Hippocampal formation (tissue), 2 donors: ENCODE measurements at places on chromosomes 3 and 15.

GRCh38 chr3:183396662-183397391 lies 31.6 kb downstream of the MCF2L2 start:
- DNase-seq, result no peak

- no peak for DNase-seq
Observed at GRCh38 chr3:141576744-141577052, 89.9 kb downstream of the RASA2 start.

DNA sequence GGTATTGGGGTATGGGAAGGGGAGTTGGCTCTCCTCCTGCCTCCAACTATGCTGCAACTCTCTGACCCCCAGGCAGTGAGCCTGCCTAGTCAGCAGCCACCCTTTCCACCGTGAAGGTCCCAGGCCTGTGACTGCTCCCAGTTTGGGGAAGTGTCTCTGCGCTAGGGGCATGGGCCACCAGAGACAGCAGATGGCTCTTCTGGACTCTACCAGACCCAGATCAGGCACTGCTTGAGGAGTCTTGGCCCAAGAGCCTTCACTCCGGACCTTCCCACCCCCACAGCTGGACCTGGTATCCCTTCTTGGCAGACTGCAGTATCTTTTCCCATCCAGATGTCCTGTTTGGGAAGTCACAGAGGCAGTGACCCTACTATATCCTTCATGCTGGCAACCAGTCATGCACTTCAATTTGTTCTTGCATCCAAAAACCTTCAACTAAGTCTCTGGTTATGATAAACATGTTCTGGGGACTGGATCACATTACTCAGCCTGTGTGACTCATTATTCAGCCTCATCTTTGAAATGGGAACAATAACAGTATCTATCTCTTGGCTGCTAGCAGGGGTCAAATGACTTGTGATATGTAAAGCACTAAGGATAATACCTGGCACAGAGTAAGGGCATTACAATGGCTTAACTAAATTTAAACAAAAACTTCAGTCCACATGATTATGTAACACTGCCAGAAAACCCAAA lies 62.7 kb downstream of the POMGNT2 start:
- no peak for DNase-seq

DNA sequence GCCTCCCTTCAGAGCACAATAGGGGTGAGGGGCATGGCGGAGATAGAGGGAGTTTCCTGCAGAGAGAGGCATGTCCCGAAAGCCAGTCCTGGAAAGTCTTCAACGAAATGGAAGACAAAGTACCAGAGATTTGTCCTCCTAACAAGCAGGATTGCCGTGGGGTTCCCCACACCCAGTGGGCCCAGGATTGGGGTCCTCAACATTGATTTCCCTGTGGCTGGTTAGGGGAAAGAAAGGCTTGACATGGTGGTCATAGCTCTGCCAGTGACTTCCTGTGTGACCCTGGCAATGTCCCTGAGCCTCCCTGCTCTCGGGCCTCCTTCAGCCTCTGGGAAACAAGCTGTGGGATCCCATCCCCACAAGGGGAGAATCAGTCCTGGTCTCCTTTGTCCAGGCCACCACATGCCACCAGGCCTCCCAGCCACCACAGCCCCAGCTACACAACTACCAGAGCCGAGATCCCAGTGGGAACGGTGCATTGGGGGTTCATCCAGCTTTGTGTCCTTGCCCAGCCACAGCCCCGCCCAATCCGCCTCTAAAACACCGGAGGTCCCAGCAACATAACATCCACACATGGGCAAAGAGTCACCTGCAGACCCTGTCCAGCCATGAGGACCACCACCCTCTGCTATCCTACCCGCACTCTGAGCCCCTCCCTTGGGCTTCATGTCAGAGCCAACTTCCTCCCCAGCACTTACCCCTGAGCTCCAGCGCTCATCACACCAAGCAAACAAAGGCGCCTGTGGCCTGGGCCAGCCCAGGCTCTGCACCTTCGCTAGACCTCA lies 63.0 kb downstream of the ADAMTS17 start:
- no peak for DNase-seq

DNA sequence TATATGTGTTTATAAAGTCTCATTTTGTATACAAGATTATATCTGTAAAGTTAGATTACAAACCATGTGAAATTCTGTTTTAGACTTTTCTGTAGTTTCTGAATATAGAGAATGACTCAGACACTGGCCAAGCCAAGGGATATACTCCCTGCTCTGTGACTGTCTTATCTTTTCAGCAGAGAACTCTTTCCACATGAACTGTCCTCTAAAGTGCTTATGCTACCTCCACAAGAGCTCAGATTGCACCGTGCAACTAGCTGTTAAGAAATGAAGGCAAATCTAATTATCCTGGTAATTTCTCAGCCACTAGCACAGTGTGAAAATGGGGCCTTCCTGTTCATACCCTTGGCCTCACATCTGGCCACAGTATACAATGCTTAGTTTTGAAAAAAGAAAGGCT lies 44.3 kb upstream of the CPNE4 start:
- DNase-seq, result no peak

DNA sequence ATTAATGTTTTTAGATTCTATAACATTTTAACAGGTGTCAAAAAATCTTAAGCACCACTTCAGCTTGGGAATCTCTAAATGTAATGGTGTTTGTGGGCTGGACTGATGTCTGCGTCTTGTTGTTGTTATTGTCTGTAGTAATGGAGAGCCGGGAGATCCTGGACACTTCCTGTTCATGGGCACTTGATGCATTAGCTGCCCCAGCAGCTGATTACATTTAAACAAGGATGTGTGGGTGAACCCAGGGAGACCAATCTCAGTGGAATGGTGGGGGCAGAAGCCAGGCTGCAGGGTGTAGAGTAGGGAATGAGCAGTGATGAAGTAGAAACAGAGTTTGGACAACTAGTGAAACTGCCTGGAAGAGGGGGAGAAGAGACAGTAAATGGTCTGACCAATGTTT lies 7.8 kb downstream of the CCR5AS start:
- DNase-seq, result no peak

- no peak for DNase-seq
Observed at GRCh38 chr15:73313861-73314260, 54.9 kb downstream of the HCN4 start.

- no peak for DNase-seq
Observed at GRCh38 chr3:107128946-107129345, 248.3 kb upstream of the CCDC54 start.

- no peak for DNase-seq
Observed at GRCh38 chr3:20912406-20912805, 726.4 kb upstream of the SGO1 start.
